Progenitor cell of endocrine pancreas (in vitro differentiated cells): ENCODE measurements at places on chromosomes 13 and 19. TPM values are rescaled to one million over a fixed set of nuclear protein-coding genes. Genes with fewer than 3 reads are reported as not detected.

GRCh38 chr13:50419896-50420295, 404.7 kb downstream of the KCNRG start:
- no peak for DNase-seq
- H3K27me3 ChIP-seq, result no peaks in the 10 kb centered on the region
- peaks cover 4% of the 10 kb centered on the region for H3K36me3 ChIP-seq
- no peak overlapping the region for H3K4me3 ChIP-seq
- peaks cover 11% of the 10 kb centered on the region for H3K4me1 ChIP-seq
- no peak overlapping the region for H3K27ac ChIP-seq

The ZNF878 gene
- total RNA-seq, result 2.2 and 2.9 TPM in 2 replicates

The RASAL3 gene
- total RNA-seq, result not detected in 2 replicates

- H3K27me3 ChIP-seq, result peaks cover 32% of the 10 kb centered on the region
- no peak overlapping the region for H3K4me3 ChIP-seq
- no peak overlapping the region for H3K27ac ChIP-seq
- H3K36me3 ChIP-seq, result no peaks in the 10 kb centered on the region
- H3K4me1 ChIP-seq, result no peaks in the 10 kb centered on the region
Measured at GRCh38 chr19:7748756-7749155, 1.4 kb upstream of the CD209 start.

- H3K4me3 ChIP-seq, result no peak overlapping the region
- H3K36me3 ChIP-seq, result no peaks in the 10 kb centered on the region
- H3K27me3 ChIP-seq, result no peaks in the 10 kb centered on the region
- no peaks in the 10 kb centered on the region for H3K4me1 ChIP-seq
Measured at GRCh38 chr13:60663788-60664187, 266.8 kb downstream of the TDRD3 start.
